ENCODE measurements at places on chromosomes 13 and 19.

DNA sequence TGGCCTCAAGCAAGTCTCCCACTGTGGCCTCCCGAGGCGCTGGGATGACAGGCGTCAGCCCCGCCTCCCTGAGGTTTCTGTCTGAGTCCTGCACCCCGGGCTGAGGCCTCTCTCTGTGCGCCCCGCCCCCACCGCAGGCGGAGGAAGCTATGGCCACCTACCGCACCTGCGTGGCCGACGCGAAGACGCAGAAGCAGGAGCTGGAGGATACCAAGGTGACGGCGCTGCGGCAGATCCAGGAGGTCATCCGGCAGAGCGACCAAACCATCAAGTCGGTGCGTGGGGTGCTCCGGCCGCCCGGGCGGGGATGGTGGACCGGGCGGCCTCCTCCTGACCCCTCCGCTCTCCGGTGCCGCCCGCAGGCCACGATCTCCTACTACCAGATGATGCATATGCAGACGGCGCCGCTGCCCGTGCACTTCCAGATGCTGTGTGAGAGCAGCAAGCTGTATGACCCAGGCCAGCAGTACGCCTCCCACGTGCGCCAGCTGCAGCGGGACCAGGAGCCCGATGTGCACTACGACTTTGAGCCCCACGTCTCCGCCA, 12.7 kb downstream of the ARHGAP45 start:
- DNase-seq = peak; percentile 66
- no peaks in the 10 kb centered on the region for H3K36me3 ChIP-seq
- H3K4me3 ChIP-seq = no peak overlapping the region
- no peaks in the 10 kb centered on the region for H3K4me1 ChIP-seq
- H3K27ac ChIP-seq = no peak overlapping the region

- no peak overlapping the region for H3K4me3 ChIP-seq
- H3K27me3 ChIP-seq = no peaks in the 10 kb centered on the region
- DNase-seq = no peak
- H3K27ac ChIP-seq = no peak overlapping the region
These were observed 25.1 kb downstream of the DOT1L start for GRCh38 chr19:2188708-2189385.

- H3K27ac ChIP-seq = no peak overlapping the region
- H3K4me1 ChIP-seq = no peaks in the 10 kb centered on the region
- H3K36me3 ChIP-seq = no peaks in the 10 kb centered on the region
- no peak for DNase-seq
- no peaks in the 10 kb centered on the region for H3K27me3 ChIP-seq
These were observed 141.8 kb downstream of the GPC5 start for GRCh38 chr13:91540158-91540736.

DNA sequence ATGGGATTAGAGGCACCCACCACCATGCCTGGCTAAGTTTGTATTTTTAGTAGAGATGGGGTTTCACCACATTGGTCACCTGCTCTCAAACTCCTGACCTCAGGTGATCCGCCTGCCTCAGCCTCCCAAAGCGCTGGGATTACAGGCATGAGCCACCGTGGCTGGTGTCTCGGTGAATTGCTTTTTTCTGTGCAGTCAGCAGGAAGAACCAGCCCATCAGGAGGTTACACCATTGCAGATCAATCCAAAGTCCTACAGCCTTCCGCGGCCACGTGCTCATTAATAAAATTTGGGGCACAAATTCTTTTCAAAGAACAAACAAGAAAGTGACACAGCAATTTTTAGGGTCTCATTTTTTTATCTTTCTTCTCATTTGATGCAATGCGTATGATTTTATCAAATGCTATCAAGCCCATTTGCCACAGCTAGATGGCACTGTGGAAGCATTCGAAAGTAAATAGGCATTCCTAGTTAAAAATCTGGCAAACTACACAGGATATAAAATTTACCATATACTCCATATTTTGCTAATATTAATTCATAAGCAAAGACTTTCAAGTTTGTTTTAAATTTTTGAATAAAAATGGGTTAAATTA, 54.4 kb upstream of the ZNF835 start:
- DNase-seq = no peak
- H3K27ac ChIP-seq = no peak overlapping the region
- H3K36me3 ChIP-seq = no peaks in the 10 kb centered on the region
- H3K27me3 ChIP-seq = no peaks in the 10 kb centered on the region
- H3K4me3 ChIP-seq = no peak overlapping the region
- H3K4me1 ChIP-seq = no peaks in the 10 kb centered on the region

DNA sequence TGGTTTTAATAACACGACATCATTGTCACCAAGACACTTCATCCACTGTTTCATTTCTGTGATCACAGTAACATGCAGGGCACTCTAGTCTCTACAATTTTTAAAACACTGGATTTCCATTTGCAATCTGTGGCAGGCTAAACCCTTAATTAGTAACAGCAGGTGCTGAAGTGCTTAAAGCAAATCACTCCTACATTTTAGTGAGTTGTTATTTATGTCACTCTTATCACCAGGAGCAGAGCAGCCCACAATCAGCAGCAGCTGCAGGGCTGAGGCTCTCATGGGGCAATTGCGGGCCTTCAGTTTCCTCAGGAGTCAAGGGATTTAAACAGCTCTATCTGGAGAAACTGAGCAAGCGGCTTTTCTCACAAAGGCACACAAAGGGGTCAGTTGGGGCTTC, 1.6 kb downstream of the SOHLH2 start:
- H3K4me1 ChIP-seq = peaks cover 9% of the 10 kb centered on the region
- no peak overlapping the region for H3K27ac ChIP-seq
- H3K27me3 ChIP-seq = no peaks in the 10 kb centered on the region
- H3K4me3 ChIP-seq = no peak overlapping the region

GRCh38 chr13:37923236-37923635, 53.7 kb upstream of the TRPC4 start:
- no peak overlapping the region for H3K4me3 ChIP-seq
- DNase-seq = no peak
- peaks cover 11% of the 10 kb centered on the region for H3K4me1 ChIP-seq
- no peaks in the 10 kb centered on the region for H3K27me3 ChIP-seq
- no peaks in the 10 kb centered on the region for H3K36me3 ChIP-seq
- no peak overlapping the region for H3K27ac ChIP-seq

GRCh38 chr19:8151767-8152035, 2.3 kb upstream of the FBN3 start:
- peaks cover 20% of the 10 kb centered on the region for H3K4me1 ChIP-seq
- no peak overlapping the region for H3K27ac ChIP-seq

DNA sequence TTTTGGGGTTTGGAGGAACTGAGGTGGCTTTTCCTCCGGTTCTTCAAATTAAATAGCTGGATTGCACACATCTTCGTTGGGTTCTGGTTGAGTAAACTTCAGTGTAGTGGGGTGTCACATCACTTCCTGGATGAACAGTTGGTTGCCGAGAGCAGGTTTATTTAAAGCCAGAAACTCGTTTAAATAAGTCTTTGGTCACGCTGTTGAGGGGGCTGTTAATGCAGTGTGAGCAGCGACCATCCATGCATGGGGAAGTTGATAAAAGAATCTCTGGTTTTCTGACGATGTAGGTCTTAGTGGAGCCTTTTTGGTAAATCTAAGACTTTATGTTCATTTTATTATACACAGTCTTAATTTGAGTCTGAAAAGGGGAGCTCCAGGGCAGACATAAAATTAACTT, 351.2 kb upstream of the ARGLU1 start:
- H3K36me3 ChIP-seq = no peaks in the 10 kb centered on the region
- peaks cover 14% of the 10 kb centered on the region for H3K27me3 ChIP-seq
- no peak for DNase-seq
- peaks cover 36% of the 10 kb centered on the region for H3K4me1 ChIP-seq

- peaks cover 17% of the 10 kb centered on the region for H3K4me1 ChIP-seq
- no peaks in the 10 kb centered on the region for H3K27me3 ChIP-seq
- H3K27ac ChIP-seq = peak overlapping the region; percentile 94
- H3K4me3 ChIP-seq = peak overlapping the region; percentile 97
- no peak for DNase-seq
These were observed 1.1 kb downstream of the ZNF850 start for GRCh38 chr19:36771261-36772231.

GRCh38 chr13:26991508-26992181, 180.0 kb downstream of the USP12 start:
- no peak overlapping the region for H3K27ac ChIP-seq
- H3K4me1 ChIP-seq = no peaks in the 10 kb centered on the region
- DNase-seq = no peak
- H3K27me3 ChIP-seq = peaks cover 39% of the 10 kb centered on the region
- no peak overlapping the region for H3K4me3 ChIP-seq

DNA sequence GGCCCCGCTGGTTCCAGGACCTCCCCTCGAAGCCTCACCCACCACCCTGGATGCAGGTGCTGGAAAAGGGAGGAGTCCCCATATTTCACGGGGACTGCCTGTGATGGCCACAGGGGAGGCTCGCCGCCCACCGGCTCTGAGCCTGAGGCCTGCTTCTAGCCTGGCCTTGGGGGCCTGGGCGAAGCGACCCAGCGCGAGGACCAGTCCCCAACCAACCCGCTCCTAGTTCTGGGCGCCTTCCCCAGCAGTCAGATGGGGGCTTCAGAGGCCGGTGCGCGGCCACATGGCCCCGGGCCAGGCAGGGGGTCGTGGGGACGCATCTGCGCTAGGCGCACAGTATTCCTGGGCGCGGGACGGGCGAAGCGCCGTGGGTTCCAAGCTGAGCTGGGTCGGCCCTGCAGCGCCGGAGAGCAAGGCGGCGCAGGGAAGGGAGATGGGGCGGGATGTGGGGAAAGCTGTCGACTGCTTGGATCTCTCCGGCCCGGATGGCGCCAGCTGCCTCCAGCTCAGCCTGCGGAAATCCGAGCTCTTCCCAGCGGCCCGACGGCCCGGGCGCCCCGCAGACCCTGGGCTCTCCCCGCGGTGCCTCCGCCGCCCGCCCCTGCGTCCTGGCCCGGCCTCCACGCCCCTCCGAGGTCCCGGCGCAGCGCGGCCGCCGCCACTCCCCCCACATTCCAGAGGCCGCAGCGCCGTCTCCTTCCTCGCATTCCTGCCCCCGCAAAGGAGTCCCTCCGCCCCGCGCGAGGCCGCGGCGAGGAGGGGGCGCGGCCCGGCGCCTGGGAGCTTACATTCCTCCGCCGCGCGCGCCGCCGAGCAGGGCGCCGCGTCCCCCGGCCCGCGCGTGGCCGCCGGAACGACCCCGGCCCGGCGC, at the start of gene WTIP:
Gene WTIP (plus strand): TSS at position 788 of the 871 bp plus-strand sequence. CDS start 217 bp downstream, outside the sequence.
- peak within 1 kb of the TSS; percentile 84 for H3K4me3 ChIP-seq
- no peaks in the 10 kb centered on the region for H3K36me3 ChIP-seq
- H3K27me3 ChIP-seq = no peaks in the 10 kb centered on the region
- H3K27ac ChIP-seq = peak within 1 kb of the TSS; percentile 42

DNA sequence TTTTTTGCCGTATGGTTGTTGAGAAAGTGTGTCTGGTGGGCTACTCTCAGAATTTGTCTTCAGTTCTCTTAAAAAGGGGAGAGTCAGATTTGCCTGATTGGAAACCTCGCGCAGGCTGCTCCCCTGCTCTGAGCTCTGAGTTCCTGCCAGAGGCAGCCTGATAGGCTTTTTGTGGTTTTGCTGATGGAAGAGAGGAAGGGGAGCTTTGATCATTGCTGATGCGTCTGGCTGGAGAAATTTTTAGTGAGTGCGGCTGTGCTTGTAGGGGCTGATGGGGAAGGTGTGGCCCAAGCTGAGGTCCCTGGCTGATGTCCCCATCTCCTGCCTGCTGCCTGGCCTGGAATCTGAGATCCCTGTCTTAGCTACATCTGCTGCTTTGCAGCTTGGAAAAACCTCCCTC, 2.8 kb downstream of the CHST8 start:
- peaks cover 8% of the 10 kb centered on the region for H3K4me1 ChIP-seq
- H3K27me3 ChIP-seq = peaks cover 80% of the 10 kb centered on the region
- H3K27ac ChIP-seq = no peak overlapping the region
- no peaks in the 10 kb centered on the region for H3K36me3 ChIP-seq

GRCh38 chr13:111944171-111944583, 122.8 kb upstream of the SOX1 start:
- no peak for DNase-seq
- no peaks in the 10 kb centered on the region for H3K36me3 ChIP-seq
- H3K27ac ChIP-seq = no peak overlapping the region
- no peak overlapping the region for H3K4me3 ChIP-seq

- no peak overlapping the region for H3K27ac ChIP-seq
- peaks cover 18% of the 10 kb centered on the region for H3K27me3 ChIP-seq
- no peak for DNase-seq
- H3K4me1 ChIP-seq = peaks cover 5% of the 10 kb centered on the region
These were observed 48.9 kb downstream of the ZNRF4 start for GRCh38 chr19:5504114-5504513.

DNA sequence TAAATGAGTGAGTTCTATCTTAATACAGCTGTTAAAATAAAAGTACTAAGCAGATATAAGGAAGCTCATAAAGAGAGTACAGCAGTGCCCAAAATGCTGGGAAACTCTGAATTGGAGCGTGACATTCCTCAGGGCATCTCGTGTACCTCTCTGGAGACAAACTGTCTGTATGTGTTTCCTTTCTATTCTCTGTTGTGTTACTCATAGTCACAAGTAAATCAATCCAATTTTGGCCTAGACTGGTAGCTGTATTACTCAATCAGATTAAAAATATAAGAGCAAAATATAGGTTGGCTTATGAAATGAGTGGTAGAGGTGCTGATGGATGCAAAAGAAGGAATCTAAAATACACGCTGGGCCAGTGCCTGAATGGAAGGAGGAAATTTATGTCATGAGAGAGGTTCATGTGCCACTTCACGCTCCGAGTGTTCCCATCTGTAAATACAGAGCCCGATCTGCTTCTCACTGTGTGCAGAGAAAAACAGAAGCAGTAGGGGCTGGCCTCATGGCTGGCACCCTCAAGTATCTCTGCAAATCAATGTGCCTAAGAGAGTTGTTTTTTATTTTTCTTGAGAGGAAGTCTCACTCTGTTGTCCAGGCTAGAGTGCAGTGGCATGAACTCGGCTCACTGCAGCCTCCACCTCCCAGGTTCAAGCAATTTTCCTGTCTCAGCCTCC, 58.7 kb upstream of the RGCC start:
- peaks cover 4% of the 10 kb centered on the region for H3K27me3 ChIP-seq
- no peak for DNase-seq
- H3K4me1 ChIP-seq = no peaks in the 10 kb centered on the region

GRCh38 chr13:36882829-36883390, 37.1 kb downstream of the SMAD9 start:
- H3K27me3 ChIP-seq = peaks cover 4% of the 10 kb centered on the region
- no peak overlapping the region for H3K4me3 ChIP-seq
- peaks cover 29% of the 10 kb centered on the region for H3K4me1 ChIP-seq
- H3K27ac ChIP-seq = no peak overlapping the region
- H3K36me3 ChIP-seq = peaks cover 11% of the 10 kb centered on the region
- no peak for DNase-seq

DNA sequence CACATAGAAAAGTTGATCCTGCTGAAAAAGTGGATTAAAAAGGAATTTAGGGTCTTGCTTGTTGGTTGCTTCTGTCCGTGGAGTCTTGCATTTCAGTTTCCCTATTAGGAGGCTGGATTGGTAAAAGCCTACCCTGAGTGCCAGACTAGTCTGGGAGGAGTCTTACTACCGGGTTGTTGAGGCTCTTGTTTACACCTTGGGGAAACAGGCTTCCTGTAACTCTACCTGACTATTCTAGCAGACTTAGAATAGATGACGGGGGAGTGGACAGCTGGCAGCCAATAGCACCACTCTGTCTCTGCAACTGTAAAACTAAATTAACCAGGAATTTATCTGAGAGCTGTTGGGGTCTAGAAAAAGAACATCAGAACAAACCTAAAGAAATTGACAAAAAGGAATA, 11.3 kb upstream of the MPHOSPH8 start:
- H3K27ac ChIP-seq = no peak overlapping the region
- peaks cover 19% of the 10 kb centered on the region for H3K36me3 ChIP-seq
- H3K4me1 ChIP-seq = no peaks in the 10 kb centered on the region
